ENCODE measurements at places on chromosomes 3 and 15.

DNA sequence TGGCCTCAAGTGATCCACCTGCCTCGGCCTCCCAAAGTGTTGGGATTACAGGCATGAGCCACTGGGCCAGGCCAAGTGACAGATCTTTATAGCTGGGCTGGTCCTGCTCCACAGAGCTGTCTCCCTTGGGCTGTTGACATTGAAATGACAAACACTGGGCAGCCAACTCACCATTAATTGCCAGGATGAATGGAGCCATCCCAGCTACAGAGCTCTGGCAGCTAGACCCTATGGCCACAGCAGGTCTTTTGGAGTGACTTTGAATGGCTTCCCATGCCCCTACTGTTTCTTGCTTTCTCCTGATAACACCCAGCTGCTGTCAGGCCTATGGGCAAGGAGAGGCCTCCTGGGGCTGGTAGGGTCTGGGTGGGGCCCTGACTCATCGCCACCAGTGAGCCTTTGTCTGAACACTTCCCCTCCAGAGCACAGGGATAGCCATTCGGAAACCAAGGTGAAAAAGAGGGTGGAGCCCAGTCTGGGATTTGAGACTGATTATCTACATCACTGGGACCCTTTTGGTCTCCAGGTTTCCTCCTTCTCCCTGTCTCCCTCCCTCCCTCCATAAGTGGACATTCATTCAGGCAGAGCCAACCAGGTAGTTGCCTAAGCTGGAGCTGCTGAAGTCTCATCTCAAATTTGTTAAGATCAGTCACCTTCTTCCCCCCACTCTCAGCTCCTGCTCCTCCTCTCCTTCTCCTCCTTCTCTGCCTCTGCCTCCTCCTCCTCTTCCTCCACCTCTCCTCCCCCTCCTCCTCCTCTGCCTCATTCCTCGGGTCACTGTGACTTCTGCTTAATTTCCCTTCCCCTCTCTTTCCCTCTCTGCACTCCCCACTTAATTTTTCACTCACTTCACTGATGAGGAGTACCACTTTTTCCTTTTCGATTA is 34.0 kb downstream of the BHLHE40 start:
- no peak for DNase-seq

DNA sequence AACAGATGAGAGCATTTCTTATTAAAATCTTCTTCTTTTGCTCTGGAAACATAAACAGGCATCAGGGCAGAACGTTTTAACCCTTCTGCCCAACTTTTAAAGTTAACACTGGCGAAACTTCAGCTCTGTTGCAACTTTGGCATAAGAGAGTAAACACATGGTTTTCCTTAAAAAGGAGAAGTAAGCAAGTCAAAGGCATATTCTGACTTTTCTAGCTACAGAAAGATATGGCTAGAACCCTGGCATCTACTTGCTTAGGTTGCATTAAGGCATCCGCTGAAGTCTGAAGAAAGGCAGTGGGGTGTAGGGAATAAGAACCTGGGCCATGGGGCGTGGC is 13.3 kb upstream of the IL16 start:
- DNase-seq, result no peak

DNA sequence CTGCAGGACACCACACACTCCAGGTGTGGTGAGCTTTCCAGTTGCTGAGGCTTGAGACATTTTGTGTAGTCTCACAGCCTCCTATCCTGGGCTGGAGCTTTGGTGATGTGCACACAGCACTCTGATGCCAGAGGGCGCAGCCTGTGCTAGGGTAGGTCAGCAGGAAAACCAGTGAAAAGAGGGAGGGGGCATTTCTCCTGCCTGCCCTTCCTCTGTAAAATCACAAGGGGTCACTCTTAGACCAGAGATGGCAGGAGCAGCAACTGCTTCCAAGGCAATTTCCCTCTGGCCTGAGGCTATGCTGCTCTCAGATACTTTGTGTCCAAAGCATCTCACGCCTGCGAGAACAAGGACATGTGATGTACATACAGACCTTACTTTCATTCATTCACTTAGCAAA is 16.5 kb upstream of the MUSTN1 start:
- DNase-seq, result no peak

DNA sequence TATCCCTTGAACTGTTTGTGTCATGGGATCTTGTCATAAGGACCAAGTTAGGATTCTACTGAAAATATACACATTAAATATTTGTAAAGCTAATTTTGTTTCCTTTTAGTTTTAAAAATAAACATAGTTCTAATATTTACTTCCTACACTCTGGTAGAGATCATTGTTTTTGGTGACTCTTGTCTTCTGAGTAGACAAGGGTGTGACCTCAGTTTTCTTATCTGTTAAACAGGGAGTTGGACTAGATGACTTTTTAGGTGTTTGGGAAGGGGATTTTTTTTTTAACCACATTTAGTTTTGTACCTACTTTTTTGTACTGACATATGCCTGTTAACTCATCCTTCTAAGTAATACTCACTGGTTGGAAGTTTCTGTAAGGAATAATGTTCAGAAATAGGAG is 30.8 kb downstream of the PLS1 start:
- DNase-seq, result no peak

GRCh38 chr15:56410721-56411120 is 45.5 kb downstream of the TEX9 start:
- no peak for DNase-seq

GRCh38 chr15:96553006-96553405 is 222.5 kb downstream of the NR2F2 start:
- DNase-seq, result no peak

DNA sequence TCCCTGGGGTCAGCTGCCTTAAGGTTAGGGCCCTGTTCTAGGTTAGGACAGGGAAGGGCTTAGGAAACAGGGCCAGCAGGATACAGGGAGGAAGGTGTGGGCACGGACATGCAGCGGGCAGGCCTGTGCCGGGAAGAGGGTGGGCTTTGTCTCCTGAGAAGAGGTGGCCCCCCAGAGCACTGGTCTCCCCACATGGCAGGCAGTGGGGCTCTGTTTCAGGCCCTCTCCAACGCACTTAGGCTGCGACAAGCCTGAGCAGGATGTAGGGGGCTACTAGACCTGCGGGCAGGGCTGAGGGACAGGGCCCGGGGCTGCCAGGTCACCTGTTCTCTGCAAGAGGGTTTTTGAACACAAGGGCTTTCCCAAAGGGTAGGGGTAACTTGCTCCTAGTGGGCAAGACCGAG is 33.5 kb downstream of the KLF13 start:
- no peak for DNase-seq

- no peak for DNase-seq
Measured at GRCh38 chr3:187361835-187362234, 6.3 kb upstream of the RTP4 start.

GRCh38 chr15:49168016-49168415 is 2.0 kb upstream of the GALK2 start:
- DNase-seq, result no peak

DNA sequence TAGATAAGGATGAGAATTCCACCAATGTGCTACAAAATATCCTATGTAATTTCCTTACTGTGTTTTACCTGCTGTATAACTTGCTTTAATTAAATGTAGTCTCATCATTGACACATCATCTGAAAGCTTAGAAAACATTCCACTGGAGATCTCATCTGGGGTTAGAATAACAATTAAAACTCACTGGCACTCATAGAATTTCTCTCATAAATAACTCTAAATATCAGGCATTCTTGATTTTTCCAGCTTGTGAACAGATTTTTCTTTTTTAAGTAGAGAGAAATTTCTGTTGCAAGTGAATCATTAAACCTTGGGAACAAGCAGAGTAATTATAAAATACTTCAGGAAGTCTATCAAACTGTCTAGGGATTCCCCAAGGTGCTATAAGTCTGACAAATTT is 843.8 kb downstream of the NAALADL2 start:
- DNase-seq, result no peak

GRCh38 chr3:129181819-129182218 is 1.9 kb downstream of the CNBP start:
- DNase-seq, result no peak

GRCh38 chr3:43411429-43411828 is 125.1 kb downstream of the SNRK start:
- DNase-seq, result no peak

DNA sequence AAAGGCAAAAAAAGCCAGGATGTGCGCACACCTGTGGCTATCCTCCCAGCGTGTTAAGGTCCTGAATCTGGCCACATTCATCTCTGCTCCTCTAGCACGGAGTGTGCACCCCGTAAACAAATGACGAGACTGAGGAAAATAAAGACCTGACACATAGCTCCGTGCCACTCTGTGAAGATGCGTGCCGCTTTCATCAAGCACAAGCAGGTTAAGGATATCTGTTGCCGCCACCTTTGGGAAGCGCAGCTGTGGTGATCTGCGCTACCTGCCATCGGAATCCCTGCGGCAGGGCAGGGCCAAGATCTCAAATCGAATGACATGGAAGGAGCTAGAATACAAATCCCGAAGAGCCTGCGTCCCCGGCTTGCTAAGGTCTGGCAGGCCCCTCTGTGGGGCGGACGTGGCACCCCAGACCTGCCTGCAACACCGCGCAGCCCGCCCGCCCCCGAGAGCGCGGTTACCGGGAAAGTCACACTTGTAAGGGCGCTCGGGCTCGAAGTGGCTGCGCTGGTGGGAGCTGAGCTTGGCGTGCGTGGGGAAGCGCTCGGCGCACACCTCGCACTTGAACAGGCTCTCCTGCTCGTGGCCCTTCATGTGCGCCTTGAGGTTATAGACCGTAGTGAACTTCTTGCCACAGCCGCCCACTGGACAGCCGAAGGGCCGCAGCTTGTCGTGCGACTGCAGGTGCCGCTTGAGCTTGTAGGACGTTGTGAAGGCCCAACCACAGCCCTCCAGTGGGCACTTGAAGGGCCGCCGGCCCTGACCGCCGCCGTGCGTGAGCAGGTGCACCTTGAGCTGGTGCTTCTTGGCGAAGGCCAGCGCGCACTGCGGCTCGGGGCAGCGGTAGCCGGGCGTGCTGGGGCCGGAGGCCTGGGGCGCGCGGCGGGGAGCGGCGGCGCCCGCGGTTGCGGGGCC is 936 bp downstream of the ZXDC start:
- DNase-seq, result peak; percentile 6

GRCh38 chr15:68584756-68585573 is 6.2 kb downstream of the CORO2B start:
- DNase-seq, result no peak

DNA sequence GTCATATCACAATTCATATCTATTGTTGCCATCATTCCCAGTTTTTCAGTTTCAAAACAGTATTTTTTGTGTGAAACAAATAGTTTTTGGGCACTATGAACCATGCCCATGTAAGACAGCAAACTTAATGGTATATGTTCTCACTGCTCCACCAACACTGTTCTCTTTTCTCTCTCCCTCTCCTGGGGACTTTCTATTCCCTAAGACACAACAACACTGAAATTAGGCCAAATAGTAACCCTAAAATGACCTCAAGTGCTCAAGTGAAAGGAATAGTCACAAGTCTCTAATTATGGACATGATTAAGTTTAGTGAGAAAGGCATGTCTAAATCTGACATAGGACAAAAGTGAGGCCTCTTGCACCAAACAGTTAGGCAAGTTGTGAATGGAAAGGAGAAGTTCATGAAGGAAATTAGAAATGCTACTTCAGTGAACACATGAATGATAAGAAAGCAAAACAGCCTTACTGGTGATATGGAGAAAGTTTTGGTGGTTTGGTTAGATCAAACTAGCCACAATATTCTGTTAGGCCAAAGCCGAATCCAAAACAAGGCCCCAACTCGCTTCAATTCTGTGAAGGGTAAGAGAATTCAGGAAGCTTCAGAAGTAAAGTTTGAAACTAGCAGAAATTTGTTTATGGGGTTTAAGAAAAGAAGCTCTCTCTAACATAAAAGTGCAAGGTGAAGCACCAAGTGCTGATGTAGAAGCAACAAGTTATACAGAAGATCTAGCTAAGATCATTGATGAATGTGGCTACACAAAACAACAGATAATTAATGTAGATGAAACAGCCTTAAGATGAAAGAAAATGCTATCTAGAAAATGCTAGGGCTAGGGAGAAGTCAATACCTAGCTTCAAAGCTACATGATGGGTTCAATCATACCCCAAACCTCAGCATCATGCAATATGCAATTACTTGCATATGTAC is 104.2 kb downstream of the CBLB start:
- DNase-seq, result no peak

DNA sequence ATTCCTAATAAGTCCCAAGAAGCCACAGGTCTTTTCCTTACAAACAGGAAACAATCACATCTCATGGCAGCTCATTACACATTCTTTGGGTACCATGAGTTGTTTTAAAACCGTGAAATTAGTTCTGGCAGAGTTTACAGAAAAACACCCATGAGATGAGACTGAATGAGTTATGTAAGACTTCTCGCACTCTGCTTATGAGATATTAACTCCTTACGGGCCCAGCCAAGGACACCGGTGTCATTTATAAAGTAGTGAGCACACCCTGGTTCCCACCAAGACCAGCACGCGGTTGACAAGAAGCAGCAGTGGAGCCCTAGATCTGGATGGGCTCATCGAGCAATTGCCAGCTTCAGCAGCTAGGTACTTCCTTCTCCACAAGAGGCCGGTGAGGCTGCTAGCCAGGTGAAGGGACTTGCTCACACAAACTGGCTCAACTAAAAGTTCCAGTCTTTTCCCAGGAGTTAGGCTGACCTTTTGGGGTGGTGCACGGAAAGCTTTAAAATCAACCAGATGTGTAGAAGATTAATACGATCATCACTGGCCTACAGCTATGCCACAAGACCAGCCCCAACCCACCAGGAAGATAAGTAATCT is 318.6 kb upstream of the ICE2 start:
- DNase-seq, result no peak

DNA sequence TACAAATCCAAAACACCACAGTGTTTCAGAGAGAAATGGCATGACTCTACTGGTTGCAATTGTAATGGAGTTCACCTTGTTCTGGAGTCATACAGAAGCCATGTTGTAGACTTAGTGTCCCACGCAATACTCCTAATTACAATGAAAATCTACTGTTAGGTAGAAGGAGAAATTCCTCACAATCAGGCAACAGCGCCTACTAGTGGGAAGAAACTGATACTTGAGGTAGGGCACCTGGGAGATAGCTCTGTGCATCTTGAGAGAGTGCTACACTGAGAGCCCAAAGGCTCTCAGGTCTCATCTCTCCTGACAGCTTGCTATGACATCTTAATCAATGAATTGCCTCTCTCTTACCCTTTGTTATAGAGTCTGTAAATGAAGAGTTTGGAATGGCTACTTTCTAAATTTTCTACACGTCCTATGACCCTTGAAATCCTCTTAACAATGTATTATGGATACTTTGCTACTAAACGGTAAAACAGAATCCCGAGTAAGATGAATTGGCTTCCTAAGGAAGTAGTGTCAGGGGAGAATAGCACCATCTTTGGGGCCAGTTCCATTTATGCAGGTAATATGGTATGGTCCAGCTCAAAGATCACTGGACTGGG is 422.7 kb upstream of the TPRG1 start:
- peak; percentile 14 for DNase-seq

GRCh38 chr3:95240395-95240794 is 1177.5 kb downstream of the NSUN3 start:
- no peak for DNase-seq

DNA sequence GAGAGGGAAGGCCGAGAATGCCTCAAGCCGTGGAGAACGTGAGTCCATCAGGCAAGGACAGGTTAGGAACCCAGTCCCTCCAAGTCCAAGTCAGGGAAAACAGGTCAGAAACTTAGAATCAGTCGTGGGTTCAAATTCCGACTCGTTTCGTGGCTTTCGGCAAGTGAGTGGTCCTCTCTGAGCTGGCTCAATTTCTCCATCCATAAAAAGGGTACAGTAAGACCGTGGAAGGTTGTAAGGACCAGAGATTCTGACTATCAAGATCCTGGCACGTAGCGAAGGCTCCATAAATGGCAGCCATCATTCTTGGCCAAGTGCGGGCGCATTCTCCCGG is 604 bp upstream of the MED12L start:
- no peak for DNase-seq
